ENCODE measurements at places on chromosomes 3 and 15.

DNA sequence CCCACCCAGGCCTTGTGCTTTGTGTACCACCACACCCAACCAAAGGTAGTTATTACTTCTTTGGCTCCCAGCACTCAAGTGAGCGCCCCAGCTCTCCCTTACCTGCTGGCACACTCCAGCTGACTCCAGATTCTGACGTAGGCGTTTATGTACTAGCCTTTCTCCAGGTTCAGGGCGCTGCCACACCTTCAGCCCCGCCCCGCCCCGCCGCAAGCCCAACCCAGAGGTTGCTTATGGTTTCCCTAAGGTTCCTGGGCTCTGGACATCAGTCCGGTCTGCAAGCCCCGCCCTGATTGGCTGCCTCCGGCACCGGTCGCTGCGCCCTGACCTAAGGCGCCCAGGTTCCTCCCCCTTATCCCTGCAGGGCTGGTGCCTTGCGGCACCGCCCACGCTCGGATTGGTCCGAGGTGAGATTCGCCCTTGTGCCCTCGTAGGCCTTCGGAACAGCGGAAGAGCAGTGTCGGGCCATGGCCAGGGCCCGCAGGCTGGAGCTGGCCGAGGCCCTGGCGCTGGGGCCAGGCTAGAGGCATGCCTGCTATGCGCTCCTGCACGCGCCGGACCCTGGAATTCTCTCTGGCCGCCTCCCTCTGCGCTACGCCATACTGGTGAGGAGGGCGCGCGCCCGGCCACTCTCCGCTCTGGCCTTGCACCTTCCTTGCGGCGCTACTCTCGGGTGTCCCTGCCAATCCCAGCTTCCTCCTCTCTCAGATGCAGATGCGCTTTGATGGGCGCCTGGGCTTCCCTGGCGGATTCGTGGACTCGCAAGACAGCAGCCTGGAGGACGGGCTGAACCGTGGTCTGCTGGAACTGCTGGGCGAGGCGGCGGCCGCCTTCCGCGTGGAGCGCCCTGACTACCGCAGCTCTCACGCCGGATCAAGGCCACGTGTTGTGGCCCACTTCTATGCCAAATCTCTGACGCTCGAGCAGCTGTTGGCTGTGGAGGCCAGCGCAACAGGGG lies 19.8 kb upstream of the NUDT16 start:
- peak; percentile 73 for DNase-seq

DNA sequence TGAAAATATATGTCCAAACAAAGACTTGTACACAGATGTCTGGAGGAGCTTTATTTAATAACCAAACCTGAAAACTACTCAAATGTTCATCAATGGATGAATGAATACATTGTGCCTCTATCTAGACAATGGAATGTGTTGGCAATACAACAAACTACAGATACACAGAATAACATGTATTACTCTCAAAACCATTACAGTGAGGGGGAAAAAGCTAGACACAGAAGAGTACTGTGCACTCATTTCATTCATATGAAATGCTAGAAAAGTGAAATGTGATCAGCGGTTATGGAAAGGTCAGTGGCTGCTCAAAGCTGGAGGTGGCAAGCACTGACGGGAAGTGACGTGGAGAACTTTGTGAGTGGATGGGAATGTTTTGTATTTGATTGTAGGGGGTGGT lies 13.2 kb downstream of the STOML1 start:
- DNase-seq, result no peak

DNA sequence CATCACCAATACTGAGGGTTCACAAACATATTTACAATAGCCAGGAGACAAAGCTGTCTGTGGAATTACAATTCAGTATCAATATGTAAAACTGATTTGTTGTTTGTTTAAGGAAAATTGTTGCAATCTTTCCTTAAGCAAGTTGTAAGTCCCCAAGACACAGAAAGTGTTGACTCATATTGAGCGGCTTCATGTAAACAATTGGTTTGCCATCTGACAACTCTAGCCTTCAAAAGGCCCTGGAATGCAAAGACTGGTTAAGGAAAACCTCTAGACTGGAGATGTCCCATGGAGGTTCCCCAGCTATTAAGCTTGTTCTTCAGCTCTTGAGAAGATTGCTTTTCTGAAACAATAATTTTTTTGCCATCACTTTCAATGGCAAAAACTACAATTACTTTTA lies 283.7 kb upstream of the PROK2 start:
- no peak for DNase-seq

DNA sequence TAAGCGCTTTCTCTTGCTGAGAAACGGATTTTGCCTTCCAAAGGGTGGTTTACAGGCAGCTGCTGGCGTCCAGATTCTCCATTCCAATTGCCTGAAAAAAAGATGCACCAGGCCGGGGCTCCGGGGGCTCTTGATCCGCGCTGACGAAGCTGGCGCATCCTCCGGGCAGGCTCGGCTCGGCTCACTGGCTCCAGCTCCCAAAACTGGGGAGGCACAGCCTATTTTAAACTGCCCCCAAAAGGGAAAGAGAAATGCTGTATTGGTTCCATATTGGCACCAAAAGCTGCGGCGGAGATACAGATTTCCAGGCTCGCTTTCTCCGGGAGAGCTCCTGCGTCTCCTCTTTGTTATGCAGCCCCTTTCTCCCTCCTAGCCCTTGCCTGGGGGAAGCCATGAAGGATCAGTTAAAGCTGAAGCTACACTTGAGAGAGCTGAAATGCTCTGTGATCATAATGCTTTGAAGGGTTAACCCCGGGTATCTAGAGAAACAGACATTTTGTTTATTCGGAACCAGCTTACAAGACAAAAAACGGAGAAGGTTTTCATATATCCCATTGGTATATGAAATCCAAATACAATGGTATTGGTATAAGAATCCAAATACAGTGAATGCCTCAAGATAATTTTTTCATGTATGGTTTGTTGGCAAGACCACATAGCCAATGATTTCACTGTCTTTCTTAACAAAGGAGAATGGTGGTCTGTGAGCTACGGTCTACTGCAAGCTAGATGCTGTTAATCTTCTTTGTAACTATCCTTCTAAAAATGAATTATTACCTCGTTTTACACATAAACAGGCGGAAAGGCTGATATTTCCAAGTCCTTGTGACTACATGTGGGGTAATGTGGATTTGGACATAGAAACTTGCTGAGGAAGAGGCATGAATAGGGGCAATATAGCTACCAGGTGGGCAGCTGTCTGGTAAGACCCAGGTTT lies 693 bp downstream of the CD200 start:
- peak; percentile 70 for DNase-seq

DNA sequence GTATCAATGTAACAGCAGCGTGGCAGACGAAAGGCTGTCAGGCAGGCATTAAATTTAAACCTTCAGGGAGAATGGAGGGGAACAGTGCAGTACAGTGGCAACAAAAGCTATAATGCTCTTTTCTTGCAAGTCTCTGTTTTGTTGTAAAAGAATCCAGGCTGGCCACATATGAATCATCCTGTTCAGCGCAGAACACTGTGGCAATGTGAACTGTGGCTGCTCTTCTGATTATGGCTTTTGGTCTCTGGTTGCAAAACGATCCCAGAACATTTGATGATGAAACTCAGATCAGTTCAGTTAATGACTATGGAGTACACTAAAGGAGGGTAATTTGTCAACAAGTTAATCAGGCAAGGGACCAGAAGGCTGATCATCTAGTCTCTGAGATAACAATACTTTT lies 219.7 kb upstream of the SGO1 start:
- DNase-seq, result no peak

GRCh38 chr3:62201438-62202035 lies 171.8 kb downstream of the FEZF2 start:
- DNase-seq, result peak; percentile 53

DNA sequence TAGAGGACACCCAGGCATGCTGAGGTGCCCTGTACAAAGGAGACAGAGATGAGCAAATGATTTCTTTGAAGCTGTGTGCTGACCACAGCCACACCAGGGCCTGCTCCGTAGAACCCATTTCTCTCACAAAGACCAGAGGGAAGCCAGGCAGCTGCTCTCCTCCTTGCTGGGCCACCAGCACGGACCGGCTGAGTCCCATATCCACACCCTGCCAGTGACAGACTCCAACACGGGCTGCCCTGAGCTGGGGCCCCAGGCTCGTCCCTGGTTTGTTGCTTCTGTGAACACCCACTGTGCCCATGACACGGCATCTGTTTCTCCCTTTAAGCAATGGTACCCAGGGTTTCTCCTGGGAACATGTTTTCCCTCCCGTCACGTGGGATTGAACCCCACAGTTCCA lies 284.5 kb downstream of the ADAMTS17 start:
- DNase-seq, result no peak

DNA sequence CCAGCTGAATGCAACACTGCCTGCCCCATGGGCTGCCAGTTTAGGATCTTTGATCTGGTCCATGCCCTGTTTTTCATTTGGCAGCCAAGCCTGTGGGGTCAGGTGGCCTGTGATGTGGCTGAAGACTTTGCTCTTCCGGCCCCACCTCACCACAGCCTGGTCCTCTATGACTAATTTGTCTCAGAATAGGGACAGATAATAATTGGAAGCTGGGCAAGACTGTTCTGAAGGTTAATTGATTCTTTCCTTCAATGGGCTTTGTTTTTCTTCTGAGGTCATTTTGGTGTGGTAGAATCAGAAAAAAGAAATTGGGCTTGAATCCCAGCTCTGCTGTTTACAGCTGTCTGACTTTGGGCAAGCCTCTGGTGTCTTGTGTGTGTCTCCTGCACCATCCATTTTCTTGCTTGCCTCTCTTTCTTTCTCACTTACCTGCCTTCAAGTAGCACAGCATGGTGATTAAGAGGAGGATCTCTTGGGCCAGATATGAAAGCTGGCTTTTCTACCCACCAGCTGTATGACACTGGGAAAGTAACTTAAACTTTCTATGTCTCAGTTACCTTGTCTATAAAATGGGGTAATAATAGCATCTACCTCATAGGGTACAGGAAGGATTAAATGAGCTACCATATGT lies 24.2 kb downstream of the ABHD2 start:
- no peak for DNase-seq

DNA sequence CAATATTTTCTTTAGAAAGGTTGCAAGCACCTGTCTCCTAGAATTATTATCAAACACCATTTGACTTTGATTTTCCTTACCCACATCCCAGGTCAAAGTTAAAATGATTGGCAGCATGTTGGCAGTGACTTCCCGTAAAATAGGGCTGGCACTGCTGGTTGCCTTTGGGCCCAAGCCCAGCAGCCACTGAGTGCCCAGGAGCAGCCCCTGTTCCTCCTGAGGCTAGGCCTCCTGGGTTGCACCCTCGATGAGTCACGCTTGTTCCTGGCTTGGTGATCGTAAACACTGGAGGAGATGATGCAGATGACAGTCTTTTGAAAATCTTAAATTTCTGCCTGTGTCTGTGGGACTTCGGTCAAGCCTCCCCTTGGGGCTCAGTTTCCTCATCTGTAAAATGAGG lies 290.0 kb downstream of the TLE3 start:
- DNase-seq, result peak; percentile 24

DNA sequence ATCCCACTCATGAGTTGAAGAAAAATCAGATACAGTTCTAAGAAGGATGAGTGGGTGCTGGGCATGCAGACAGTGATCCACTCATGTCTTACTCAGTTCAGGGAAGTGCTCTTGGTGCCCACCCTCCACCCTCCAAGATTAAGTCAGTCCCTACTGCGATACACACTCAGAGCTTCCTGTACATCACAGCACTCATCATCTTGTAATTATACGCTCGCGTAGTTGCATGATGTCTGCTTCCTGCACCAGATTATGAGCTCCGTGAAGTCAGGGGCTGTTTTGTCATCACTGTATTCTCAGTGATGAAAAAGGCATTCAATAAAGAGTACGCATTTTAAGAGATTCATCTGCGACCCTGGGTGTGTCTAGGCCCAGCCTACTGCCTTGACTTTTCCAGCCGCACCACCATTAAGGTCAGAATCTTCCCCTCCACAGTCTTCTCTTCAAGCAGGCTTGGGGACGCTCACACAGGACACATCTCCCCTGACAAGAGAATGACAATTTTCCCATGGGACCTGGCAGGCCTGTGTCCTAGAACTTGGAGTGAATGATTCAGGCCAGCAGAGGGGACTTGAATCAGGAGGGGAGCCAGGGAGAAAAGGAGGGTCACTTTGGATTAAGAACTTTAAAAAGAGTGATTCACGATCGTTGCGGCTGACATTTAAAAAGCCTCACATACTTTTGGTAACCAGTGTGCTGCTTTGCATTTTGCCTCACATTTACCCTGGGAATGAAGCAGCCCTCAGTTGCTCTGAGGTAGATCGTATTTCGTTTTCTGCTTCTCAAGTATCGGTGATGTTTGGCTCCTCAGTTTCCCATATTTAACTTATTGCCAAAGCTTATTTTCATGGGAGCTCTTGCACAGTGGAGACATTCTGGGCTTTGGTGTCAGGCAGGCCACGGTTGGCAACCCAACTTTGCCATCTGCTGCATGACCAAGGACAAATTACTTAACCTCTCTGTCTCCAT lies 7.9 kb upstream of the PDE8A start:
- DNase-seq, result no peak

GRCh38 chr3:148694116-148694515 lies 3.6 kb upstream of the AGTR1 start:
- no peak for DNase-seq

GRCh38 chr15:88989578-88989977 lies 76.4 kb upstream of the MFGE8 start:
- DNase-seq, result no peak

DNA sequence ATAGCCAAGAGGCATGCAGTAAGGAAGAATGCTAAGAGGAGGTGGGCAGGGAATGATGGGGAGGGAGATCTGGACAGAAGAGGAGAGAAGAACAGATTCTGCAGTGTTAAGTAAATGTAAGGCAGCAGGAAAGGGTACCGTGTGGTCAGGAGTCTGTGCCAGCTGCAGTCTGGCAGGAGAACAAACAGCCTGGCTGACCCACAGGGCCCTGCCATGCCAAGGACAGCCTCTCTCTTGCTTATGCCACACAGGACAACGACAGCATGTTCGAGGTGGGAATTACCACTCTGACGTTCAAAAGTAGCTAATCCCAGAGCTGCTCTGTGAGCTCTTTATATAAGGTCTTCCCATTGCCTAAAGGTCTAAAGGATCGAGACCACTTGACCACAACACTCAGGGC lies 31.3 kb downstream of the DAPK2 start:
- DNase-seq, result no peak

DNA sequence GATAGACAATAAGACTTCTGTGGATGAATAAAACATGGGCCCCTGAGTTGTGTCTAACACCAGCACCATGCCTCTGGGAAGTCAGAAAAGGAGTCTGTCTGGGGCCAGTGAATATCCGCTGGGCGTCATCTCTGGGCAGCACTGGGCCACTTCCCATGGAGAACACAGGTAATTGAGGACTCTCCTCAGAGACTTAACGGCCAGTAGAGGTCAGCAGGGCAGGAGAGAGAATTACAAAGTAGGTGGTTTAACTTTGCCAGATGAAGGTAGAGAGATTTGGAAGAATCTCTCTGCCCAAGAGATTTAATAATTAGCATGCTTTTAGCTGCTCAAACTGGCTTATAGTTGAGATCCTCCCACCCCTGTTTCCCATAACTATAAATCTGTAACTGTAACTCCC lies 65.7 kb downstream of the OCA2 start:
- no peak for DNase-seq

Measured in common myeloid progenitor, CD34-positive (primary cell).